Effector CD4-positive, alpha-beta T cell (primary cell): ENCODE measurements at places on chromosomes 7 and 10.

DNA sequence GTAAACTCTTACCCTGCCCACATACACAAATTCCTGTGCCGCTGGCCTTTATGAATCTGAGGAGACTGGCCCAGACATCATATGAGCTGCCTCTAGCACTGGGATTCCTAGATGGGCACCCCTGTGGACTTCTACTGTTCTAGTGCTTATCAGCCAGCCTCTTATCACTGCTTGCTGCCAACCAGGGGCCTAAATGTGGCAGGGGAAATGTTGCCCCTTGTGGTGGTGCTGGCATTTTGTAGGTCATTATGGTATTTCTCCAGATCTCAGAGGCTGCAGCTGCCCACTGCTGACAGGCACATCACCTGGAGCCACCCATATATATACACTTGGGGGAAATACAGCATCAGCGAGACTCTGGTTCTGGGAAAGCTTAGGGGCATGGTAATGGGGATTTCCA is 5.4 kb downstream of the SFR1 start:
- DNase-seq, result no peak

GRCh38 chr7:54337466-54337865 is 204.7 kb upstream of the VSTM2A start:
- no peak for DNase-seq

DNA sequence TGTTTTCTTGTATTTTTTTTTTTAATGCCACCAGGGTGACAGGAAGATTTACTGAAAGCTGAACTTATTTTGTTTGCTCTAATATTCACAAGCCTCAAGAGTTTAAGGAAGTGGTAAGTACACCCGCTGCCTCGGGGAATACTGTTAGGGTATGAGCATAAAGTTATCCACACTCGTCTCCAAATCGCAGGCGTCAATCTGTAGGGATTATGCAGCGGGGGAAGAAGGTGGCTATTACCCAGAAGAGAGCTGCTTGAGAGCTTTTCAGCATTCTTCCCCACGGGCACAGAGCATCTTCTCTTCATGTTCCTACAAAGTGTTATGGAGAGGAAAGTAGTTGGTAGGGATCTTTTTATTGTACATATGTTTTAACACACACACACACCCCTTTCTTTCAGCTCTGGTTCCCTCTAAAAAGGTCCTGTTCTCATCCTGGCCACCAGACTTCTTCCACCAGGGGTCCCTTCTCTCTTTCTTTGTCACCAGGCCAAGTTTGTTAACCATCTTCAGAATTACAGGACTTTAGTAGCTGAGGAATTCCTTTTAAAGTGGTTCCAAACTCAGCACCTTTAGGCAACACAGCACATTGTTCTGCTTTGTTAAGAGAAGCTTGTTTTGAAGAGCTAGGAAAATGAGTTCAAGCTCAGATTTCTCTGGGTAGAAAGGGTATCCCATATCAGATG is 411.6 kb upstream of the GALNT17 start:
- DNase-seq, result no peak

- DNase-seq, result no peak
Observed at GRCh38 chr7:120456699-120457098, 183.7 kb downstream of the KCND2 start.

- no peak for DNase-seq
Observed at GRCh38 chr10:93138113-93138870, 64.6 kb downstream of the CYP26A1 start.

DNA sequence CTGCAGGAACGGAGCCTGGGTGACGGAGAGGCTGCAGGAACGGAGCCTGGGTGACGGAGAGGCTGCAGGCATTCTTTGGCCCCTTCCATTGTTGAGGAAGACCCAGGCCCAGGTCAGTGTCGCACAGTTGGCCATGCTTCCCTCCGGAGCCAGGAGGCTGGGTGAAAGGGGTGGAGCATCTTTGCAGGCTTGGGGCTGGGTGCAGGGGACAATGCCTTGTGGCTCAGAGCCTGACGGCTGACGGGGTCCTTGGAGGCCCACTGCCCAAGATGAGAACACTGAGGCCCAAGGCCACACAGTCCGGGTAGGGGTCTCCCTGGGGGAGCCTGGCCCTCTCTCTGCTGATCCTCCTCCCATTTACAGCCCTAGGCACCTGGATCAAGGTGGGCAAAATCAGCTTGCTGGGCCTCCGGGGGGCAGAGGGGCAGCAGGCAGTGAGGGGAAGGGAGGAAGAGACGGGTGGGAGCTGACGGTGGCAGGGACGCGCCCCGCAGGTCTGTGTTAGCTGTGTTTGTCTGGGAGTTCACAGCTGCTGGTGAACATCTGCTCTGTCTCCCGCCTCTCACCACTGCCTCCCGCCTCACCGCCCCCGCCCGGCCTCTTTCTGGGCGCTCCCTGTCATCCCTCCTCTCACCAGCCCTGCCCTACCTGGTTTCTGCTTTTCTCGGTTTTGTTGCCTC is 30.6 kb upstream of the PCBD1 start:
- no peak for DNase-seq

- DNase-seq, result no peak
Observed at GRCh38 chr10:110872984-110873923, 1.5 kb downstream of the PDCD4 start.

- no peak for DNase-seq
Observed at GRCh38 chr10:71720288-71720687, 710 bp upstream of the C10orf105 start.

- DNase-seq, result no peak
Observed at GRCh38 chr10:33263453-33263852, 71.0 kb downstream of the NRP1 start.

GRCh38 chr7:122143376-122143750 is 686 bp downstream of the AASS start:
- peak; percentile 2 for DNase-seq

GRCh38 chr10:91709394-91709798 is 76.5 kb upstream of the PPP1R3C start:
- no peak for DNase-seq

GRCh38 chr7:23205909-23206767 is 24.3 kb downstream of the NUP42 start:
- no peak for DNase-seq

- no peak for DNase-seq
Observed at GRCh38 chr10:70596860-70597809, 5.4 kb downstream of the PRF1 start.

- DNase-seq, result no peak
Observed at GRCh38 chr10:61503051-61503450, 49.9 kb upstream of the TMEM26 start.

DNA sequence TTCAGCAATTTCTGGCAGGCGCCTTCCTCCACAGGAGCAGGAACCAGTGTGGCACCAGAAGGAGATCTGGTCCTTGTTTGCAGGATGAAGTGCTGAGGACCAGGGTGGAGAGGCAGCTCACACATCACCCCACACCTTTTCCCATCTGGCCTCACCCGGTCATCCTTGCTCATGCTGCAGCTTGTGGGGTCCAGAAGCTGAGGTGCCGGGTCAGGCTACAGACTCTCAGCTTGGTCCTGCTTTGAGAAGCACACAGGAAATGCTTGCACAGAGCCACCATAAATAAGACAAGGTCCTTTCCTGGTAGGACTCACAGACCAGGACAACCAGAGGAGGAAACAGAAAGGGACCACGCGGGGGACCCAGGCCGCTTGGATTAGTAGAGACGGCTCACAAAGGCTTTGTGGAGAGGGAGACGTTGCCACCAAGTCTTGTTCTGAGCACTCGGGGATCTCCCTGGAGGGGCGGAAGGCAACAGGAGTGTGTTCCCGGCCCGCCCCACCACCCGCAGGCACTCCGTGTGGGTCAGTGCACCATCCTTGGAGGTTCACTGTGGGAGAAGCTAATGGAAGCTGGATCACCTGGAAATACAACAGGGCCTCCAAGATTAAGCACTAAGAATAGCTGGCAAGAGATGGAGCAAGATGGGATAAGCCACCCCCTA is 29.6 kb upstream of the EN2 start:
- DNase-seq, result no peak

- DNase-seq, result no peak
Observed at GRCh38 chr10:116688241-116688711, 54.1 kb downstream of the HSPA12A start.

DNA sequence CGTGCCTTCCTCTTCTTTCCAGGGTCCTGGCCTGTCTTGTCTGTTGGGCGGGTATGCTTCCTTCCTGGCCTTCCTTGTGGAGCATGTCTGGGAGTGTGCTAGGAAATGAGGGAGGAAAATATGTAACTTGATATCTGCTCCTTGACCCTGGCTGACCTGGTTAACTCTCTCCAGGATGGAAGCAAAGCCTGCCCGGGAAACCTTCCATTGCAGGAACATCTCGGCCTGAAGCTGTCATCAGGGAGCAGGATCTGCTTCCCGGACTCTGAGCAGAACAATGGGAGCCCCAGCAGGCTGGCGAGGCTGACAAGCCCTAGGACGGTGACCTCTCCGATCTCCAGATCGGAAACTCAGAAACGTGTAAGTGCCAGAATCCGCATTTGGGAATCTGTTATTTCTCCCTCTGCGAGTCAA is 340.3 kb downstream of the FRMD4A start:
- no peak for DNase-seq

DNA sequence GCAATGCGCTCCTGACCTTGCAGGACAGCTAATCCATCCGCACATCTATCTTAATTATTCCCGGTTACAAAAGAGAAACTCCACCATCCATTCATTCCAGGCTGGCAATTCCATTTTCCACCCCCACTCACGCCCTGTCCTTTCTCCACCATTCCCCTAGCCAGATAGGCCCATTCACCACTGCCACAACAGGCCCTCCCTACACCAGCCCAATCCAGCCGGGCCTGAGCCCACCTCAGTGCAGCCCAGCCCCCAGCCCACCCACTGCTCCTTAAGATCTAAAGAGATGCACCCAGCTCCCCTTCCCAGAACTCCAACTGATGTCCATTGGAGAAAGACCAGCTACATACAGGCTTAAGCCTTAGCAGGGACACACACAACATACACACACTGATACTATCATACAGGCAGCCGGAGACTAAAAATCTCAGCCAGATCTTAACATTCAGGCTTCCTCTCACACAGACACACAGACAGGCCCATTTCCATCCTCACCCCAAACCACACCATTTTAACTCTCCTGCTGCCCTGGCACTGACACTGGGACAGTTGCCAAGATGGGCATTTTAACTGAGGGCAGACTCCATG is 38.0 kb upstream of the PAX2 start:
- DNase-seq, result no peak
